HFFc6 (cell line): ENCODE measurements at places on chromosomes 6 and 20.

DNA sequence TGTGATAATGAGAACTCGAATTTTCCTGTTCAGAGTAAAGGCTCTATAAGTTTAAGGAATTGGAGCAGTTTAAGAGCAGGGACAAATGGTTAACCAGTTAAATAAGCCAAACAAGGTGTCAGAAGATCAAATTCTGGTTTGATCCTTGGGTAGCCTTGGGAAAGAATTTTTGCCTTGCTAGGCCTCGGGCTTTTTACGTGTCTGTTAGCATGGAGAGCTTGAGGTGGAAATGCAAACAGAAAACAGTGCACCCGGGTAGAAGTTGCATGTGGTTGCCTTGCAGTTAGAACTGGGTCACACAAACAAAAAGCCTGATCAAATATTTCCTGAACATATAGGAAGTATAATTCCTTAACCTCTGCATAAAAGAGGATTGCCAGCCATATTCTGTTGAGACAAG lies 58.3 kb downstream of the RIN2 start:
- DNase-seq = no peak

- DNase-seq = no peak
Observed at GRCh38 chr6:138803861-138804260, 8.0 kb downstream of the ECT2L start.

DNA sequence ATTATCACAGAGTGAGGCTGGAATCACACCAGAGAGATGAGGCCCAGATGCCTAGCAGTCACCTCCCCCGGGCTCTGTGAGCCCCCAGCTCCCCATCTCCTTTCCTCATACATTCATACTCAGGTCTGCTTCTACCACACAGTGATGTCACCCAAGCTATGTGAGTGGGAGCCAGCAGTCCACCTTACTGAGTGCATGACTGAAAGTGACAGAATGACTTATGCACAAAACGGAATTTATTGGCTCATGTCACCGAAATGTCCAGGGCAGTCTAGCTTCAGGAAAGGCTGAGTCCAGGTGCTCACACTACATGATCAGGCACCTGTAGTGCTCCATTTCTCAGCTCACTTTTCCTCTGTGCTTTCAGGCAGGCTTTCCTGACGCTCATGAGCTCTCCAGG lies 36.7 kb upstream of the CCN6 start:
- no peak for DNase-seq

DNA sequence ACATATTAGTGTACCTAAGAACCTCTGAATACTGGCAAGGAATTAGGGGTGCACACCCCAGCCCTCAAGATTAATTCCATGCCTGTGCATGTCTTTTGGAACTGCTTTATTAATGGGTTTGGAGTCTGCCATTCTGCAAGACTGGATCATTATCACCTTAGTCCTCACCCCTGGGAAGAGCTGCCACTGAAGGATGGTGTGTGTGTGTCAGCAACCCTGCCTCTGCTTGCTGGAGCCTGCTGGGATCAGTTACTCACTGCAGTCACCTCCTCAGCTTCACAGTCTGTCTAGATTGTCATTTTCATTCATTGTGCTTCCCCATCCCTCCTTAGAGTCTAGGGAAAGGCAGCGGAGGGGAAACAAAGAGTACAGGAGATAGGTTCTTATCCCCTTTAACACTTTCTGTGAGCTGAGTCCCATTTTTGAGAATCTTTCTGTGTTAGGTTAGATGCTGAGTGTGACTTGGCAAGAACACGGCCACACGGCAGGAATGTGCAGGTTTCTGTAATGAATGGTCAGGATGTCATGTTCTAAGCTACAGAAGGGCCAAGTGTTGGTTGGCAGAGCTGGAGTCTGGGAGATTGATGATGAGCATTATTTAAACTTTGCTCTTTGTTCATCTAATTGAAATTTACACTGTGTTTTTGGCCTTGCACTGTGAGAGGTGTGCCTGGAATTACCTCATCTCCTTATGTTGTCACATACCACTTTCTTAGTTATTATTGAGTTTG lies 21.1 kb downstream of the GHRH start:
- DNase-seq = no peak

- no peak for DNase-seq
Observed at GRCh38 chr6:73569121-73569520, 48.3 kb upstream of the EEF1A1 start.

DNA sequence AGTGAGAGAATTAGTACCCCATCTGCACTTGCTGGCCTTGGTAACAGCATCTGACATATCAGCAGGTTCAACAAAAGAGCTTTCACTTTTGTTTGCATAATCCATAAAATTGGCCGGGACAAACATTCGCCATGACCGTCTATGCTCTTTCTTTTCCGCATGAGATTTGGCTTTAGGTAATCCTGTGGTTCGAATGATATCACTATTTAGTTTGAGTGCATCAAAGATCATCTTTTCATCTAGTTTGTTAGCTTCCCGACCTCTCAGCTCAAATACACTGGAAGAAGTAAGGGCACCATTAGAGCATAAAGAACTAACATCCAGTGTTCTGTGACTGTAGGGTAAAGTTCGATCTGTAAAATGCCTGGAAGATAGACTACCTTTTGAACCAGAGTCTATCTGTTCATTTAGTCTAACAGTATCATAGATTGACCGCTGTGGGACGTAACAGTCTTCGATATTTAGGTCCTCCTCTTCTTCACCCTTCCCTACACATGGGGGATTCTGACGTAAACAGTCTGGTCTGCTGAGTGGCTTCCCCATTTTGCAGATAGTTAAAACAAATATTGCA lies 101.6 kb downstream of the DST start:
- no peak for DNase-seq

DNA sequence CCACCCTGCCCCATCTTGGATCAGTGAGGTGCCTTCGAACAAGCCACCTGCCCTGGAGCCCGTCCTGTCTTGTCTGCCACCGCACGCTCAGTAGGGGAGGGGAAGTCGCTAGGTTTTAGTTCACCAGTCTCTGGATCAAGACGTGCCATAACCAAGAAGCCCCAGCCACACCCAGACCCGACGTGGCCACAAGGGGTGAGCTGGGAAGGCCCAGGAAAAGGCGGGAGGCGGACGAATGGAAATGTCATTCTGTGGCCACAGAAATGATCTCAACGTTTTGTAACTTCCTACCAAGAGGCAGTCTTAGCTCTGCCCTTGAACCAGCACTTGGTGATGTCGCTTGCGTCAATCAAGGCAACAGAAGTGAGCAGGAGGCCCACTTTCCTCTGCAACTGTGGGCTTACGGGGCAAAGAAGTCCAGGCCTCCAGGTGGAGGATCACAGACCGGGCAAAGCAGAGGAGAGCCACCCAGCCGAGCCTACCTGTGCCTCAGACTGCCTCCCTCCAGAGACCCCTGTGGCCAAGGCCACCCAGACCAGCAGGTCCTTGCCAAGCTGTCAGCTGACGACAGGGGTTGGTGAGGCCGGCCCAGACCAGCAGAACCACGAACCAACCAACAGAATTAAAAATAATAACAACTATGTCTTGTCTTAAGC lies 14.5 kb downstream of the GMEB2 start:
- no peak for DNase-seq

GRCh38 chr6:41634657-41635056 lies 3.6 kb upstream of the MDFI start:
- DNase-seq = no peak

- no peak for DNase-seq
Observed at GRCh38 chr20:47561603-47562583, 60.2 kb downstream of the NCOA3 start.

- peak; percentile 88 for DNase-seq
Observed at GRCh38 chr6:84763003-84763885, 1.2 kb downstream of the TBX18 start.
